Midbrain (tissue), 1 donor: ENCODE measurements at places on chromosomes 3 and 15.

DNA sequence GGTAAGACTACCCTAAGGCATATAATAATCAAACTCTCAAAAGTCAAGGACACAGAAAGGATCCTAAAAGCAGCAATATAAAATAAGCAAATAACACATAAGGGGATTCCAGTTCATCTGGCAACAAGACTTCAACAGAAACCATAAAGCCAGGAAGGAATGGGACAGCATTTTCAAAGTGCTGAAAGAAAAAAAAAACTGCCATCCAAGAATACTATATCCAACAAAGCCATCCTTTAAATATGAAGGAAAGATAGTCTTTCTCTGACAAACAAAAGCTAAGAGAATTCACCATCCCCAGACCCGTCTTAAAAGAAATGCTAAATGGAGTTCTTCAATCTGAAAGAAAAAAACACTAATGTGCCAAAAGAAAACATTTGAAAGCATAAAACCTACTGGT, 14.7 kb upstream of the CLN6 start:
- DNase-seq = no peak

DNA sequence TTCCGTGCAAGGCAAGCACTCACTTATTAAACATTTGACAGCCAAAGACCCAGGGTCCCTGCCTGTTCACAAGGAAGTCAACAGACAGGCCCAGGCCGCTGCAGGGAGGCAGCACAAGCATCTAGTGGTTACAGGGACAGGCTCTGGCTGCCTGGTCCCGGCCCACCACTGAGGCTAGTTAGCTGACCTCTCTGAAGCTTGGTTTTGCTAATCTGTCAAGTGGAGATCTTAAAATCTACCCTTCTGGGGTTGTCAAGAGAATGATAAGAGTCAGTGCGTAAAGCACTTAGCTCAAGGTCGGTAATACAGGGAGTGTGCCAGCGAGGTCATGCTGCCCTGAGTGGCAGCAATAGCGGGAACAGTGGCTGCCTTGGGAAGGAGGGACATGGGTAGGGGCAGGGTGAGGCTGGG, 6.0 kb downstream of the GNB5 start:
- DNase-seq = no peak

DNA sequence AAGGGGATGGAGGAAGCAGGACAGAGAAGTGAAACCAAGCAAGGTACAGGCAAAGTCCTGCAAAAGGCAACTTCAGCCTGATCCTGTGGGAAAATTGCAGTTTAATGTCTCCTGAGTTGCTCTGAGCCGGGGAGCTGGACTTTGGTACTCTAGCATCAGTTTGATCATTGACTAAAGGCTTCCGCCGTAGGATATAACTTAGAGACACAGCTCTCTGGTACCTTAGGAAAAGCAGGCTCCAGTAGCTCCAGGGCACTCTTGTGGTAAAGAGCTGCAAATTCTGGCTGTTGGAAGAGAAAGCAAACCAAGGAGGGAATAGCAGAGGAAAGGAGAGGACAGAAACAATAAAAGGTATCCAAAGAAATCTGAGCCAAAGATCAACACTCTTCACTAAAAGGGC, 521.1 kb downstream of the PLOD2 start:
- DNase-seq = no peak

- DNase-seq = no peak
Observed at GRCh38 chr3:192831801-192832347, 85.8 kb downstream of the MB21D2 start.

DNA sequence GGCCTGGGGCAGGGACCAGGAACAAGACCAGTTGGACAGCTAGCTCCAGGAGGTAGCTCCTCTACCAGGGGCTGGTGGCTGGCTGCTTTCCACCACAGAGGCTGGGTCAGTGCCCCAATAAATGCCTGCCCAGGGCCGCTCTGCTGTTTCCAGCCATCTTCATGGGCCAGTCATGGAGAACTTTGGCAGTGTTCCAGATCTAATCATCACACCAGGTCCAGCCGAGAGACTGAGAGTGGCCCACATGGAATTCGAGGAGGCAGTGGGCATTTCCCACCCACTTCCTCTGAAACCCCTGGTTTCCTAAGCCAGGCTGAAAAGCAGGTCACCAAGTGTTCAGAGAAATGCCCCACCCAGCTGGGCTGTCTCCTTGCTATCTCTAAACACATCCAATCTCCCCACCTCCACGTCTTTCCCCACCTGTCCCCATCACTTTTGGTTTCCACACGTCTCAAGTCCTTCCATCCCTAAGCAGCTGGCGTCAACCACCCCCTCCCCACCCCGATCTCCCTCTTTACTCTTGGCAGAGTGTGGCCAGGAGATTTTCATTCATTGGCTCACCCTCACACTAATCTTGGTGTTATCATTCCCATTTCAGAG, 190.0 kb upstream of the LINGO1 start:
- DNase-seq = no peak

- no peak for DNase-seq
Observed at GRCh38 chr15:98420837-98421236, 227.5 kb upstream of the IGF1R start.

DNA sequence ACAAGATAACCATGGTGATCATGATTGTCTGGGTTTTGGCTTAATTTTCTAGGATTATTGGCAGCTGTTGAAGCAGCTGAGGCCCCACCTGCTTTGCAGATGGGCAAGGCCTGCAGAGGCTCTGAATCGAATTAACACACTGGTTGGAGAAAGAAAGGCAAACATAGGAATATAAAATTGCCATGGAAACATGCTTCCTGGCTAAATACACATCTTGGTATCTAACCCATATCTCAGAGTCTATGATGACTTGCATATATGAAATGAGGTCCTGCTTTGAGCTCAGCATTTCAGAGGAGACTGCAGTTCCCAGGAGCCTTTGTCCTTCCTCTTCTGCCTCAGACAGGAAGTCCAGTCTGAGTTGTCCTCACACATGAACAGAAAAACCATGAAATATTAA, 24.3 kb upstream of the SV2B start:
- DNase-seq = no peak

GRCh38 chr15:77495838-77496596, 75.3 kb downstream of the HMG20A start:
- DNase-seq = no peak

GRCh38 chr3:82938821-82939328, 1177.4 kb upstream of the GBE1 start:
- no peak for DNase-seq

- no peak for DNase-seq
Observed at GRCh38 chr3:27792869-27793268, 70.7 kb upstream of the EOMES start.

DNA sequence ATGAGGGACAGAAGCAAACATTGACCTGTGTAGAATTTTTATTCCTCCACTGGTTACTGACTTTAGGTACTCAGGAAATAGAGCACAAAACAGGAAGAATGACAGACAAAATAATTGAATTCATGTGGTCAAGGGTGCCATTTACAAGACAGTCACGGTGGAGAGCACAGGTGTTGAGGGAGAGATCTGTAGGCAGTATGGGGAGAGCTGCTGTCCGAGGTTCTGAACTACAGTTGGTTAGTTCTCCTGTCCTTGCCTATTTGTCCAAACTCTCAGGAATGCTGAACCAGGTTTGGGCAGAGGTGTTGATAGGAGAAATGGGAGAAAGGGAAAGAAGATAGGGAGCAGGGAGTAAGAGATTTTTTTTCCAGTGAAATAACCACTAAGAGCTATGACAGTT, 178.5 kb upstream of the ZBTB20 start:
- no peak for DNase-seq
